ENCODE measurements at places on chromosomes 16 and 17.

GRCh38 chr17:18319604-18320256 lies 4.6 kb downstream of the SMCR8 start:
- DNase-seq = no peak

DNA sequence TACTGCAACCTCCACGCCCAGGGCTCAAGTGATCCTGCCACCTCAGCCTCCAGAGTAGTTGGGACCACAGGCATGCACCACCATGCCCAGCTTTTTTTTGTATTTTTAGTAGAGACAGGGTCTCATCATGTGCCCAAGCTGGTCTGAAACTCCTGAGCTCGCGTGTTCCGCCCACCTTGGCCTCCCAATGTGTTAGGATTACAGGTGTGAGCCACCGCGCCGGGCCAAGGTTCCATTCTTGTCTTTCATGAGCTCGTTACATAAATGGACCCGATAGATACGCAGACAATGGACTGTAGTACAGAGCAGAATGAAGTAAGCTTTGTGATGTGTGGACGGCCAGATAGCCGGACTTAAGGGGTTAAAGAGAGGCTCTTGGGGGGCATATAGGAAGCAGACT lies 19.3 kb downstream of the UBN1 start:
- DNase-seq = no peak

DNA sequence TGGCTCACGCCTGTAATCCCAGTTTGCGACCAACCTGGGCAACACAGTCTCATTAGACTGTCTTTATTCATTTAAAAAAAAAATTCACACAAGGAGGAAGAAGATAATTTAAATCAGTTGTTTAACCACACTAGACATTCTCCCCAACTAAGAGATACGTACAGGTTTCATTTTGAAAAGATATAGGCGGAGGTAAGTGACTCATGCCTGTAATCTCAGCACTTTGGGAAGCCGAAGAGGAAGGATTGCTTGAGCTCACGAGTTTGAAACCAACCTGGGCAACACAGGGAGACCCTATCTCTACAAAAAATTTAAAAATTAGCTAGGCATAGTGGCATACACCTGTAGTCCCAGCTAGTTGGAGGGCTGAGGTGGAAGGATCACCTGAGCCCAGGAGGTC lies 5.3 kb downstream of the CMTM4 start:
- DNase-seq = no peak

- DNase-seq = no peak
Measured at GRCh38 chr17:76314392-76315227, 6.5 kb upstream of the QRICH2 start.

DNA sequence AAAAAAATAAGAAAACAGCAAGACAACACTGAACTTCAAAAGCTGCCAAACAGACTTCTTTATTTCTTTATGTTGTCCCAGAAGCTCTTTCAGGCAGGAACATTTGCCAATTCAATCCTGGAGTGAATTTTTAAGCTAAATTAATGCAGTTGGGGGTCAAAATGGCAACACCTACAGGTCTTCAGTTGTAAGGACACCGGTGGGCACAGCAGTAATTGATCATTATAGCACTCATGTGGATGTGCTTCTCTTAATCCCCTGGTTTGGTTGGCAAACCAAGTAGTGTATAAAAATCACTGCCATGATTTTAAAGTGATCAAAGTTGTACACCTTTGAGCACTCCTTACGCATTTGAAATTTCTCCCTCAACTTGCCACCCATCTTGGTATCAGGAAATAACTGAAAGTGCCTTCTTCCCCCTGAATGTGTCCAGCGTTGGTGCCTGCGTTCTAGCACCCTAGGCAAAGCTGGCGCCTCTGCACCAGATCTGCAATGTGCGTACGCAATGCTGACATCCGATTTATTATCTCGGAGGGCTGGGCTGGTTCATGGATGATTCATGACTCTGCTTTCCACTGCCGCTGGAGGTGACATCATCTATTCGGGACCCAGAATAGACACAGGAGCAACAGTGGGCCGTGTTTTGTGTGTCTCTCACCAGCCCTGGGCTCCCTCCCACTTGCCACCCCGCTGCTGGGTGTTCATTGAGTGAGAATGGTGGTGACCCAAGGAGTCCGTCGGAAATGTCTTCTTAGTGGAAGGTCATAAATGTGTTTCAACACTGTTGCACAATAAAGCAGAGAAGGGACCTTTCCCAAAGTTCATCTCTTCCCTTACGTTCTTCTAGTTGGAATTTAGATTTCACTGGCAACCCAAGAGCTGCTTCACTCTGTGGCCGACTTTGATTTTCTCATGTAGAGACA lies 203.4 kb downstream of the CCDC182 start:
- no peak for DNase-seq

GRCh38 chr16:16988963-16989362 lies 481.8 kb downstream of the XYLT1 start:
- no peak for DNase-seq

- no peak for DNase-seq
Measured at GRCh38 chr16:66845080-66845410, 831 bp downstream of the CA7 start.

- no peak for DNase-seq
Measured at GRCh38 chr17:72414967-72415853, 294.4 kb downstream of the SOX9 start.

GRCh38 chr17:10775058-10775457 lies 28.8 kb downstream of the TMEM238L start:
- DNase-seq = peak; percentile 7

- DNase-seq = no peak
Measured at GRCh38 chr17:73643852-73644144, 447 bp downstream of the SDK2 start.

DNA sequence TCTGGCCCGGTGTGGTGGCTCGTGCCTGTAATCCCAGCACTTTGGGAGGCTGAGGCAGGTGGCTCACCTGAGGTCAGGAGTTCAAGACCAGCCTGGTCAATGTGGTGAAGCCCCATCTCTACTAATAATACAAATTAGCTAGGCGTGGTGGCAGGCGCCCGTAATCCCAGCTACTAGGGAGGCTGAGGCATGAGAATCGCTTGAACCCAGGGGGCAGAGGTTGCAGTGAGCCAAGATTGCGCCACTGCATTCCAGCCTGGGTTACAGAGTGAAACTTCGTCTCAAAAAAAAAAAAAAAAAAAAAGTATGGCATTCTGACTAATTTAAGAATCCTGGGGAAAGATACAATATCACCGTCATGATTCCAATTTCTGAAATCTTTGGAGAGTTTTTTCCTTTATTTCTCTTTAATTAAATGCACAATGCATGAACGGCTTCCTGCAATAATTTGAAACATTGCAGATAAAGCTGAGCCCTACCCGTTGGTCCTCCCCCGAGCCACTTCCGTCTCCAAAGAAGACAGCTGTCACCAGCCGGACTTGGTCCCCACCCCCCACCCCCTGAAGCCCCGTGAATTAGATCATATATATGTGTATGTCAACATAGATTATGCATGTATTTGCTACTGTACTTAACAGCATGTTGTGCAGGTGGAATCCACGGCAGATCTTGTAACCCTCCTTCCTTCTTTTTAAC lies 142.6 kb upstream of the PLCG2 start:
- no peak for DNase-seq

GRCh38 chr16:54489225-54490111 lies 202.9 kb upstream of the IRX3 start:
- DNase-seq = no peak
